Renal pelvis (tissue), 12 donors: ENCODE measurements at places on chromosomes 3 and 15. TPM values are rescaled to one million over a fixed set of nuclear protein-coding genes. Genes with fewer than 3 reads are reported as not detected.

Gene GOLGA8J
- polyA plus RNA-seq: 0.63 TPM

Gene TMEM207
- polyA plus RNA-seq: 20.3 TPM

Gene ERICH6
- polyA plus RNA-seq: 1.0 TPM

Gene ZBED2
- 0.16 TPM for polyA plus RNA-seq

Gene RASGRP1
- 16.0 TPM for polyA plus RNA-seq

Gene CLDN16
- polyA plus RNA-seq: 29.3 TPM

Gene GCSAM
- polyA plus RNA-seq: 0.74 TPM

Gene ZCWPW2
- polyA plus RNA-seq: 1.8 TPM

Gene ADAMTS17
- polyA plus RNA-seq: 2.5 TPM

Gene PLD1
- 10.5 TPM for polyA plus RNA-seq

Gene HGD
- polyA plus RNA-seq: 90.1 TPM

Gene SUSD5
- polyA plus RNA-seq: 3.8 TPM

Gene GOLGA8G
- polyA plus RNA-seq: 0.22 TPM

Gene CHMP2B
- polyA plus RNA-seq: 56.0 TPM

Gene CCDC39
- 12.3 TPM for polyA plus RNA-seq

Gene ONECUT1
- 0.14 TPM for polyA plus RNA-seq

Gene C3orf52
- polyA plus RNA-seq: 5.3 TPM

Gene CYP1A1
- polyA plus RNA-seq: not detected

Gene DNAH12
- polyA plus RNA-seq: 1.6 TPM

Gene TUSC7
- polyA plus RNA-seq: not detected

Gene GOLGA8O
- polyA plus RNA-seq: 0.23 TPM

Gene AMT
- 43.4 TPM for polyA plus RNA-seq

Gene CPN2
- polyA plus RNA-seq: 0.41 TPM

Gene GOLGA8M
- polyA plus RNA-seq: 6.1 TPM
